A549 treated with ZK216348 at 1 μM for 4 hours (cell line): ENCODE measurements at places on chromosomes 6 and 20. TPM values are rescaled to one million over a fixed set of nuclear protein-coding genes. Genes with fewer than 3 reads are reported as not detected.

Gene GNAS-AS1
- total RNA-seq = not detected in 5 replicates

Gene EFCAB8
- not detected in 5 replicates for total RNA-seq

Gene PERP
- 59.9 to 95.4 TPM (median 86.3 TPM) in 5 replicates for total RNA-seq

Gene PRICKLE4
- total RNA-seq = 0.70 to 1.6 TPM (median 1.1 TPM) in 4 of 5 replicates, not detected in the other

Gene BNIP5
- not detected in 5 replicates for total RNA-seq

Gene PRL
- not detected in 5 replicates for total RNA-seq

Gene BIRC7
- 0.99 to 3.7 TPM (median 2.6 TPM) in 5 replicates for total RNA-seq

Gene MBOAT1
- total RNA-seq = 2.2 to 3.9 TPM (median 3.0 TPM) in 5 replicates

Gene WFDC12
- not detected in 5 replicates for total RNA-seq

Gene KCNG1
- total RNA-seq = 12.9 to 34.4 TPM (median 21.2 TPM) in 5 replicates

Gene ME1
- 35.8 to 44.2 TPM (median 37.6 TPM) in 5 replicates for total RNA-seq

Gene ABT1
- 10.5 to 14.3 TPM (median 13.2 TPM) in 5 replicates for total RNA-seq

Gene TCF21
- total RNA-seq = 0.05 TPM in 1 of 5 replicates, not detected in the others

Gene PAQR8
- 0.79 to 1.3 TPM (median 1.0 TPM) in 5 replicates for total RNA-seq

Gene SNX14
- 31.9 to 59.7 TPM (median 37.6 TPM) in 5 replicates for total RNA-seq

Gene SLC17A2
- not detected in 5 replicates for total RNA-seq

Gene ZFP57
- not detected in 5 replicates for total RNA-seq

Gene STK35
- 10.2 to 14.1 TPM (median 12.6 TPM) in 5 replicates for total RNA-seq

Gene CLDN20
- total RNA-seq = not detected in 5 replicates

Gene RREB1
- 7.5 to 11.6 TPM (median 9.1 TPM) in 5 replicates for total RNA-seq

Gene ZSCAN23
- not detected in 5 replicates for total RNA-seq

Gene BAK1
- total RNA-seq = 28.0 to 41.5 TPM (median 40.7 TPM) in 5 replicates

Gene NOX3
- total RNA-seq = not detected in 5 replicates

Gene KCNK5
- total RNA-seq = 0.92 to 1.6 TPM (median 1.5 TPM) in 5 replicates

Gene RAET1L
- total RNA-seq = 0.32 to 0.49 TPM (median 0.38 TPM) in 3 of 5 replicates, not detected in the others

Gene SLC26A8
- total RNA-seq = not detected in 5 replicates

Gene PDE7B
- total RNA-seq = 0.57 to 1.3 TPM (median 0.97 TPM) in 5 replicates

Gene KCNK16
- total RNA-seq = not detected in 5 replicates

Gene FUT9
- total RNA-seq = not detected in 5 replicates

Gene FLRT3
- 1.6 to 2.2 TPM (median 1.8 TPM) in 5 replicates for total RNA-seq

Gene TREM2
- not detected in 5 replicates for total RNA-seq

Gene SNX9
- 21.0 to 28.7 TPM (median 23.4 TPM) in 5 replicates for total RNA-seq

Gene KIF3B
- 23.5 to 30.1 TPM (median 24.9 TPM) in 5 replicates for total RNA-seq
